8988T (cell line): ENCODE measurements at places on chromosomes 13 and 19.
A peak's percentile ranks its signal among the peaks of the same experiment; 100 is the strongest.

DNA sequence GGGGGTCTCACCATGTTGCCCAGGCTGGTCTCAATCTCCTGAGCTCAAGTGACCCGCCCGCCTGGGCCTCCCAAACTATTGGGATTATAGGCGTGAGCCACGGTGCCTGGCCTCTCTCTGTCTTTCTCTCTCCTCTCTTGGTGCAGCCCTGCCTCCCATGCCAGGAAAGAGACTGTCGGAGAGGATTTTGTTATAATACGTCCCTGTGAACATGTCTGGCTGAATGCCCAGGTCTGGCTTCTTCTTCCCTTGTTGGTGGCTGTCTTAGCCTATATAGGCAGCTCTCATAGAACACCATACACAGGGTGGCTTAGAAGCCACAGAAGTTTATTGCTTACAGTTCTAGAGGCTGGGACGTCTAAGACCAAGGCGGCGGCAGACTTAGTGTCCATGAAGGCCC, 46.4 kb downstream of the PEX11G start:
- DNase-seq, result no peak

DNA sequence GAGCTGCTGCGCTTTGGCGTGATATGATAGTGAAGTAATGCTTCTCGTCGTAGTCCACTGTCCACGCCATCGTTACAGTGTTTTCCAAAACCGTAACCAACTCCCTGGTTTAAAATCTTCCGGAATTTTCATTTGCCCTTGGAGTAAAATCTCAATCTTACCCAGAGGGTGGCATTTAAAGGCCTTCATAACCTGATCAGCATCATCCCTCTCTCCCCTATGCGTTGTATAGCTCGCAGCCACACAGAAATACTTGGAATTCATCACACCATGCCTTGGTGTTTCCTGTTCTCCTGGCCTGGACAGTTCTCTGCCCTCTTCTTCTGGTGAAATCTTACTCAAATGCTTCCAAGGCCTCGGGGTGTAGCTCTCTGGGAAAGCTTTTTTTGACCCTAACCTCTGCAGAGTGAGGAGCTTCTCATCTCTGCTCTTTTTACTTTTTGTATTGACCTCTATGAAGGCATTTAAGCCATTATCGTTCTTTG, 839 bp downstream of the MPHOSPH8 start:
- DNase-seq, result no peak

DNA sequence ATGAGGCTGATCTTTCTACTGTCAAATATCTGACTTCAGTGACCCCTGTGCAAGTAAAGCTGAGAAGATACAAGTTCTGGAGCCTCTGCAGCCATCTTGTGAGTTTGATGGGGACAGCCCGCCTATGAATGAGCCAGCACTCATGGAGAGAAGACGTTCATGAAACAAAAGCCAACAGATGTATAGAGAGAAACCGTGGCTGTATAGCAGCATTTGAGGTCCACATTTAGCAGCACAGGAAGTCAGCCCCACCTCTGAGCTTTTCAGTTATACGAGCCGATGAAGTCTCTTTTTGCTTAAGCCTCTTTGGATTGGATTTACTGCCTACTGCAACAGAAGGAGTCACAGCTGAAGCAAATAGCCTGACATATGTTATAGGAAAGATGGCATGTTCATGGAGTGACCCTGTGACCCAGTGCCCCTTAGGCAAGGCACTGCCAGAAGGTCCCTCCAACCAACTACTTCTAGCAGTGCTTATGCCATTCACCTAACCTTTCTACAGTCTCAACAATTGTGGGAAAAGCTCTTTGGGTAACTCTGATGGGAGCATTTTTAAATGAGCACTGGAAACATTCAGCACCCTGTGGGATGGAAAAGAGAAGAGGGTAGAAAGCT, 3.5 kb upstream of the DLEU7 start:
- no peak for DNase-seq

DNA sequence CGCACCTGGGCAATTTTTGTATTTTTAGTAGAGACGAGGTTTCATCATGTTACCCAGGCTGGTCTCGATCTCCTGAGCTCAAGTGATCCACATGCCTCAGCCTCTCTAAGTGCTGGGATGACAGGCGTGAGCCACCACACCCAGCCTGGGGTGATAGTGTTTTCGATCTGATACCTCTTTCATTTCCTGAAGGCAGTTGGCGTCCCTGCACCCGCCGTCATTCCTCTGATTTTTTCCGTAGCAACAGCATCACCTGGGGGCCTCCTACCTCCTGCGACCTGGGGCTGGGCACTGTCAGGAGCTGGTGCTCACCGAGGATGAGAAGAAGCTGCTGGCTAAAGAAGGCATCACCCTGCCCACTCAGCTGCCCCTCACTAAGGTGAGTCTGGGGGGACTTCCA, 10.8 kb downstream of the CREB3L3 start:
- DNase-seq, result no peak

DNA sequence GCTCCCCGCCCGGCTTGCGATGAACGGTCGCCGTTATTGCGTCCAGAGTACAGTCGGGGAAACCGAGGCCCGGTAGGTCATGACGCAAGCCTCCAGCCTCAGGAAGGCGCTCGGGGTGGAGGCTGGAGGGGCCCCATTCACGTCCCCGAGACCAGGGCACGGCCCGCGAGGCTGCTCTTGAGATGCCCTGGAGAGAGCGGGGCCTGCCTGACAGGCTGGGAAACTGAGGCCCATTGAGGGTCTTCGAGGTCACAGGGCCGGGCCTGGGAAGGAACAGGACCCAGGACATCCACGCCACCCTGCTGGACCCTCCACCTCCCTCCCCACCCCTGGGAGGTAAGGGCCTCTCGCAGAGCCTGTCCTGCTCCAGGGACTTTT, 367 bp downstream of the NDUFS7 start:
- DNase-seq, result no peak

DNA sequence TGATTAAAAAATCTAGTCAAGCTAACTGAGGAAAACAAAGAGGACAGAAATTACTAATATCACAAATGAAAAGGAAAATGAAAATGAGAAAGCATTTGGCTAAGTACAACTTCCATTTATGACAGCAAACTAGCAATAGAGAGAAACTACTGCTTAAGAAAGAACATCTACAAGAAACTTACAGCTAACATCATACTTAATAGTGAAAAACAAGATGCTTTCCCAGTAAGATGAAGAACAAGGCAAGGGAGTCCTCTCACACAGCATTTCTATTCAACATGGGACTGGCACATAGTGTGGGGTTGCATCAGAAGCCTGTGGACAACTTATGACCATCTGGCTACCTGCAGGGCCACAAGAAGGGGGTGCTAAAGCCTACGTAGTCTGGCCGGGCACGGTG, 39.3 kb downstream of the ZNF44 start:
- DNase-seq, result no peak

DNA sequence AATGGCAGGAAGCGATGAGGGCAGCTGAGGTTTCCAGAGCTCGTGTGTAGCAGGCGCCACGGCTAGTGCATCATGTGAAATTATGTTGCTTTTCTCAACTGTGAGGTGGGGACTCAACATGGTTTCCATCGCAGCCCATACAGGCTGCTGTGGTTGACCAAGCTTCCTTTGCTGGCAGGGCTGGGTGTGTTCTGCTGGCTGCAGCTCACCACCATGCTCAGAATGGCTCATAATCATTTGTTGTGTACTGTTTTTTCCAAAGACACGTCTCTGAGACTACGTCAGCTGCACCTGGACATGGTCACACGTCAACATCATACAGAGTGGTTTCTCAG, 16.1 kb upstream of the RASA3 start:
- no peak for DNase-seq

- no peak for DNase-seq
Observed at GRCh38 chr13:32430018-32430747, 2.3 kb upstream of the N4BP2L1 start.

- DNase-seq, result no peak
Observed at GRCh38 chr13:109904218-109904617, 117.8 kb upstream of the IRS2 start.

- no peak for DNase-seq
Observed at GRCh38 chr19:3506384-3507340, 551 bp downstream of the FZR1 start.

GRCh38 chr19:11299946-11300810, 4.2 kb downstream of the TSPAN16 start:
- DNase-seq, result no peak

DNA sequence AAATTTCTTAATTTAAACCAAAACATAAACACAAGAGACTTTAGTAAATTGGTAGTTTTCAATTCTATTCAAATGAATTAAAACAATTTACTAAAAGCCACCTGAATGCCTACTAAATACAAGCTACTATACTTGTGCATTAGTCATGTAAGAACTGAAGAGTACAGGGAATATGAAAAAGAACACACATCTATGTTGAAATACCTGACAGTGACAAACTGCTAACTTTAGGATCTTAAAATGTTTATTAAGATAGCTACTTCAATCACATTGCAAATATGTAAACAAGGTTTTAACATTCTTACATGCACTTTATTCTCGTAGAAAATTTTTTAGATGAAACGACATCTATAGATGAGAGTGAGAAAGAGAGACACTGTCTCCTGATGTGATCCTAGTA, 4.1 kb downstream of the SPRYD7 start:
- no peak for DNase-seq

DNA sequence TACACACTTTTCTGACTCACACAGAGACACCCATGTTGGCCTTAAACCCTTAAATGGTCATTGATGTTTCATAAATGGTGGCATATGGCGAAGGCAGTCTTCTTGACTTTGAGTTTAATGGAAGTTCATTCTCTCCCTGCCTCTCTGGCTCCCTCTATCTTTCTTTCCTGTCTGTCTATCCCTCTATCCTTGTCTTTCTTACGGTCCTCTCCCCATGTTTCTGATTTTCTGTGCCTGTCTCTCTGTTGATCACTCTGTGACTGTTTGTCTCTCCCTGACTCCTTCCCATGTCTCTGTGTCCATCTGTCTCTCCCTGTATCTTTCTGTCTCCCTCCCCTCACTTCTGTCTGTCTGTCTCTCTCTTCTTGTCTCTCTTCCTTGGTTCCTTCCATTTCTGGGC, 43.2 kb upstream of the SHKBP1 start:
- no peak for DNase-seq

DNA sequence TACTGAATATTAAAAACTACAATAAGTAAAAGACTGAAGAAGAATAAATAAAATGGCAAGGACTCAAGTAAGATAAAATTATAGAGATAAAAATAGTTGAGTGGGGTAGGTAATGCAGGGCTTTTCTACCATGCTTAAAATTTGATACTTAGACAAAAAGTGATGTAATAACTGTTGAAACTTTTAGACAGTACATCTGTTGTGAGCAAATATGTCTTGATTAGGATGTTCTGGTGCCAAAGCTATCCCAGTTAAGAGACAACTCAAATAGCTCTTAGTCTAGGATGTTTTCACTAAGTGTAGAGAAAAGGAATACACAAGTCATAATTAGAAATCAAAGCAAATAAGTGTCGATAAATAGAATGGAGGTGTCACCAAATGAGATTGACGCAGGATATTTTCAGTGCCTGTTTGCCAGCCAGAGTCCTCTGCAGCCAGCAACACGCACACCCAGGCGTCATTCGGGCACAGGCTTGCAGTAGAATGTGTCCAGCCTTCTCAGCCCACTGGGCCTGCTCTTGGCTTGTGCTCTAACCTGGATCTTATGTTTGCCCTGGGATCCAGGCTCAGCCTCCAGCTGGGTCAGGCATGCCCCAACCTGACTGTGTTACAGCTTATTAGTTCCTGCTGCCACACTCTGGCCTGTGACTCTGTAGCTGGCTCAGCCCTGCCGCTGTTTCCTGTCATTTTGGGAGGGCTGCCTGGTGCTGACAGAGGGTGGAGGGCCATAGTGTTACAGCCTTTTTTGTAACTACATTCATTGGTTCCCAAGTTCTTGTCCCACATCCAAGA, 766.2 kb downstream of the PCDH17 start:
- DNase-seq, result no peak

GRCh38 chr13:41802043-41802683, 158.7 kb downstream of the VWA8 start:
- no peak for DNase-seq

GRCh38 chr19:16883522-16883921, 5.3 kb upstream of the F2RL3 start:
- no peak for DNase-seq

- no peak for DNase-seq
Observed at GRCh38 chr13:68291595-68291994, 1061.5 kb upstream of the PCDH9 start.

DNA sequence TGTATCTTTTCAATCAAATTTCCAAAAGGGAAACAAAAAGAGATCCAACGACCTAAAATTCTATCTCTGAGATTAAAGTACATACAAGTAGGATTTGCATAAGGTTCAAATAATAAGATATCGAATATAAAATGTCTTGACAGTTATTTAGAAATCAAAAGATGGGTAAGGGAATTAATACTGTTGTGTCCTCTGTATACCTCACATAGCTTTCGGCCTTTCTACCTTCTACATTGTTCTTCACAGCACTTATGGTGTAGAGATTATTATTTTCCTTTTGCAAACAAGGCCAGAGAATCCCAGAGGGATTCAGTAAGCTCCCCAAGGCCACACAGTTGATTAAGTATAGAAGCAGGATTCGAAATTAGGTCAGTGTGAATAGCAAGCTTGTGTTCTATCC, 403.6 kb downstream of the SPRY2 start:
- no peak for DNase-seq

GRCh38 chr13:91491980-91492379, 93.6 kb downstream of the GPC5 start:
- DNase-seq, result no peak

GRCh38 chr13:62299988-62300387, 884.3 kb upstream of the PCDH20 start:
- no peak for DNase-seq

DNA sequence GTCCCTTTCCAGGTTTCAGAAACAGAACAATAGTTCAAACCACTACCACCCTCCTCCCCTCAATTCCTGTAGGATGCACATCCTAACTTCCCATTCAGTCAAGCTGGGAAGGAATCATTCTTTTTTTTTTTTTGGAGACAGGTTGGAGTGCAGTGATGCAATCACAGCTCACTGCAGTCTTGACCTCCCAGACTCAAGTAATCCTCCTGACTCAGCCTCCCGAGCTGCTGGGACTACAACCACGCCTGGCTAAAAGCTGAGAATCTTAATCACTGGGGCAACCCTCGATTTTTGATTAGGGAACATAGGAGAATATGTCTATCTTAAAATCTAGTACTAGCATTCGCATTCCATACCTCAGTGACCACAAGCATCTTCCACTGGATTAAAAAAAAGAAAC, 146.2 kb downstream of the ABCC4 start:
- no peak for DNase-seq

- DNase-seq, result peak; percentile 78
Observed at GRCh38 chr19:3665681-3666544, 34.4 kb downstream of the PIP5K1C start.

DNA sequence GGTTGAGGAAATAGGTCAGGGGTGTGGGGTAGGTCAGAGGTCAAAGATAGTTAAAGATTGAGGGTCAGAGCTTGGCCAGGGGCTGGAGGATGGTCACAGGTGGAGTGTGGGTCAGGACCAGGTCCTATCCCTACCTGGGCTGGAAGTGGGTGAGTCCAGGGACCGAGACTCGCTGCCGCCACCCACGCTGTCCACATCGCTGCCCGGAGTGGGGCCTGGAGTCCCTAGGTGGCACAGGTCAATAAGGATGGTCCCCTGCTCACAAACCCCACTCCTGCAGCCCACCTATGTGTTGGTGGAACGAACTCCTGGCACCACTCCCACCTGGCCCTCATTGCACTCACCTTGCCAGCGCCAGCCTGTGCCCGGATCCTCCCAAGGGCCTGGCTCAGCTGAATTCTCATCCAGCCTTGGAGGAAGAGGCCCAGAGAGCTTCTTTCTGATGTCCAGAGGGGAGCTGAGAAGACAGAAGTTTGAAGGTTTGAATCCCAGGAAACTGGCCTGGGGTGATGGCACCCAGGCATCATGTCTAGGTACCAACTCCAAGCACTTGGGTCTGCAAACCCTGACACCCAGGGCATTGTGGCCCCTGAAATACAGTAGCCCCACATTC, 6.8 kb downstream of the GMIP start:
- DNase-seq, result no peak

GRCh38 chr13:55245005-55245644, 1895.6 kb upstream of the PRR20A start:
- DNase-seq, result no peak
